Mucosa of descending colon (tissue), 3 donors: ENCODE measurements at places on chromosomes 12 and 14. TPM values are rescaled to one million over a fixed set of nuclear protein-coding genes. Genes with fewer than 3 reads are reported as not detected.

Gene SLC10A1
- not detected for total RNA-seq

DNA sequence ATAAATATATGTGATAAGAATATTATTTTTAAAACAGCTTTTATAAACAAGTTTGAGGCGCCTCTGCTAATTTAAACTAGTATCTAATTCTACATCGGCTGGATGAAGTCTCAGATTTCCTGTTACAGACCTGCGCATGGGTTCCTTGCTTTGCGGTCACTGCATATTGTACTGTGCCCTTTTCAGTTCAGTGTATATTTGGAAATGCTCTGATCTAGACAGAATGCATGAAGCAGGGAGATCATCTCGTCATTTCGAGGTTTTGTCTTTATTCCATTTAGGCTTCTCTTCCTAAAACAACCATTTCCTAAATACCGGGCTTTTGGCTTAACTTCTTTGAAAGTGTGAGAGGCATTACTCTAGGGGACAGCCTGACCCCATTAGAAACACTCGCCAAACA, 25.6 kb downstream of the CRACR2A start:
- no peak for DNase-seq

Gene SLC17A8
- total RNA-seq: 2.7 TPM

GRCh38 chr14:34138175-34138574, 187.3 kb upstream of the EGLN3 start:
- no peak for DNase-seq

Gene ANO4
- total RNA-seq: 1.9 TPM

DNA sequence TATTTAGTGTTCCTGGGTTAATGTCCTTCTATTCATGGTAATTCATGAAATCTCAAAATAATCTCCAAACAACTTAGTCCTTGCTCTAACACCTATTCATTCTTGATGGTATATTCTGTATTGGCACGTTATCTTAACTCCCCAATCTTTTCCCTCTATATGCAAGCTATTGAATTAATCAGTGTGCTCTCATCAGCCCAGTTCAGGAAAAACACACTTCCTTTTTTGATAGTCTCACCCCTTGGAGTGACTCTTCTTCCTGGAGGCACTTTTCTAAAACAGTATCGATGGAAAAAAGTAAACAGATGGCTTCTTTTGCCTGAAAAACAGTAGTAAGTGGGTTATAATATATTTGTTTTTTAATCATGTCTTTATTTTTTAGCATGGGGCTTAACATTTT, 28.6 kb downstream of the TULP3 start:
- no peak for DNase-seq
